T-helper 2 cell treated with Interferon-gamma antibody and Interleukin-4, amounts not matched to agents 5 μg/mL and 100 μg/mL, for 36 hours (primary cell): ENCODE measurements at places on chromosomes 12 and 14.

DNA sequence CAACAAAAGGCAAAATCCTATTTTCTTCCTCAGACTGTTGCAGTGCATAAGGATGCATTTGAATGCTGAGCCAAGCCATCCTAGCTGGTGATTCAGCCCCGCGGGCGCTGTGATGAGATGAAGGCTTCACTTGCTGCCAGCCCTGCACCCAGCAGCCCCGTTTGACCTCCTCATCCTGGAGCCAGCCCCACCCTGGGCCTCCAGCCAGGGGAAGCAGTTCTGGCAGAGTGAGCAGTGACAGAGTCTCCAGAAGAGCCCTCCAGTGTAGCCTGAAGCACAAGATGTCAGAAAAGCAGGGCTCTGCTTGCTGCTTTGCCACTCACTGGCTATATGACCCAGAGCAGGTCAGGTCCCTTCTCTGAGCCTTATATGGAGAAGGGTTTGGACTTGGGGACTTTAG lies 96.2 kb upstream of the HSPB8 start:
- no peaks in the 10 kb centered on the region for H3K4me1 ChIP-seq
- no peaks in the 10 kb centered on the region for H3K27me3 ChIP-seq
- no peak overlapping the region for H3K27ac ChIP-seq
- H3K36me3 ChIP-seq, result no peaks in the 10 kb centered on the region

DNA sequence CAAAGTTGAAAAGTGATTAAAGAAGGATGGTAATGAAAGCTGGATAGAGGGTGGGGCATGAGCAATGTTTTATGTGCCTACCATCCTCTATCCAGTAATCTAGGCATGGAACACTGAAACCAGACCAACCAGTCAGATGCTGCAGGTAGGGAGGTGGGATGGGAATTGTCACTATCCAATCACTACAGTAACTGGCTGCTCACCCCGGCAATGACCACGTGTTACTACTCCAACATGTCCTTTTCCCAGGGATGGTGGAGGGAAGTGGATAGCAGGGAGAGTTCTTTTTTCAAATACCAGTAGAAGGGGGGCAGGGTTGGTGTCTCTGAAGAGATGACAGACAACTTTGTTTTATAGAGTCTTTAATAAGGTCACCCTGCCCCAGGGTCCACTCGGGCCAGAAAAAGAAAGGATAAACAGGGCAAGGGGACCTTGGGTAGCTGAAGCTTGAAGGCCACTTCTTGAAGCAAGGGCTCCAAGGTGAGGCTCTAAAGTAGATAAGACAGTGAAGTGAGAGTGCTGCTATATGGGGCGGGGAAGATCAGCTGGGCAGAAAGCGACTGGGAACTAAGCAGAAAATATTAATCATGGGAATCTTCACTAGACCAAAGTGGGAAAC lies 14.7 kb upstream of the CDH24 start:
- DNase-seq, result no peak
- H3K4me1 ChIP-seq, result peaks cover 30% of the 10 kb centered on the region
- H3K27ac ChIP-seq, result peak overlapping the region; percentile 89

DNA sequence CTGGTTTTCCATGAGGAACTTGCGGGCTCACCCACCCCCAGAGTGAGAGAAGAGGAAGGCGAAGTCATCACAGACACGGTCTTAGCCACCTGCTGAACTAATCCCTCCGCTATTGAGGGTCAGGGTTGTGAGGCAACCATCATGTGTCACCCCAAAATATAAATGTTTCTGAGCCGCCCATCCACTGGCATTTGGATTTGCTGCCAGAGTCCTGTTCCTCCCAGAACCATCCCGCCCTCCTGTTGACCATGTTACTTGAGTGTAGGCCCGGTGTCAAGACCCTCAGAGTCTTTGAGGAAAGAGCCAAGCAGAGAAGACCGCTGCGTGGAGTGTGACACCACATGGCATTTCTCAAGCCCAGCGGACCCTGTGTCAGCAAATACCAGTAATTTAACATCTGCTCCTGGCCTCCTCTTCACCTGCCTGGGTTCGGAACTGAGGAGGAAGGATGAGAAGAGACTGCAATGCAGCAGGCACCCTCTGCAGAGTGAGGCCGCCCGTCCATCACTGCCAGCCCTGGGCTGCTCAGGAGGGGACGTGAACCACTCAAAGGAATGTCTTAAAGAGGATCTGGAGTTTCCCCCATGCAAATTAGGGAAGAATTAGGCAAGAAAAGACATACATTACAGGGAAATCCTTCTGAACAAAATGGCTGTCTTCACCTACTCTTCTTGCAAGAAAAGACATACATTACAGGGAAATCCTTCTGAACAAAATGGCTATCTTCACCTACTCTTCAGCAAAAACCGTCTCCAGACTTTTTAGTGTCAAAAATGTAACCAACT lies 100.4 kb downstream of the FBXL14 start:
- H3K27me3 ChIP-seq, result no peaks in the 10 kb centered on the region
- H3K4me3 ChIP-seq, result no peak overlapping the region
- no peak overlapping the region for H3K27ac ChIP-seq
- H3K36me3 ChIP-seq, result peaks cover 8% of the 10 kb centered on the region
- no peak for DNase-seq

DNA sequence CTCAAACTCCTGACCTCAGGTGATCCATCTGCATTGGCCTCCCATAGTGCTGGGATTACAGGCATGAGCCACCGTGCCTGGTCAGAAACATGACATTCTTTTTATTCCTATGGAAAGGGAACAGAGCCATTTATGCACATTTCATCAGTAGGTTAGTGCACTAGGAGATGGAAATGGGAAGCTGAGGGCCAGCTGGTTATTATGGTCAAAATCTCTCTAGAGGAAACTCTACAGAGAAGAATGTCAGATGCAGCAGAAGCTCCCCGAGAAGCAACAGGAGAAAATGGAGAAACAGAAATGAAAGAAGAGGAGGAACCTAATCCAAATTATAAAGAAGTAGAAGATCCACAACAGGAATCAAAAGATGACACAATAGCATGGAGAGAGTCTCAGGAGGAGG lies 2.7 kb downstream of the CFAP251 start:
- H3K4me1 ChIP-seq, result peaks cover 19% of the 10 kb centered on the region
- DNase-seq, result no peak
- peaks cover 14% of the 10 kb centered on the region for H3K36me3 ChIP-seq
- no peaks in the 10 kb centered on the region for H3K27me3 ChIP-seq
- H3K27ac ChIP-seq, result no peak overlapping the region
- H3K4me3 ChIP-seq, result no peak overlapping the region

GRCh38 chr14:26525085-26525484 lies 72.7 kb downstream of the NOVA1 start:
- no peak for DNase-seq
- no peak overlapping the region for H3K27ac ChIP-seq
- no peaks in the 10 kb centered on the region for H3K36me3 ChIP-seq
- H3K4me1 ChIP-seq, result no peaks in the 10 kb centered on the region
- no peaks in the 10 kb centered on the region for H3K27me3 ChIP-seq

DNA sequence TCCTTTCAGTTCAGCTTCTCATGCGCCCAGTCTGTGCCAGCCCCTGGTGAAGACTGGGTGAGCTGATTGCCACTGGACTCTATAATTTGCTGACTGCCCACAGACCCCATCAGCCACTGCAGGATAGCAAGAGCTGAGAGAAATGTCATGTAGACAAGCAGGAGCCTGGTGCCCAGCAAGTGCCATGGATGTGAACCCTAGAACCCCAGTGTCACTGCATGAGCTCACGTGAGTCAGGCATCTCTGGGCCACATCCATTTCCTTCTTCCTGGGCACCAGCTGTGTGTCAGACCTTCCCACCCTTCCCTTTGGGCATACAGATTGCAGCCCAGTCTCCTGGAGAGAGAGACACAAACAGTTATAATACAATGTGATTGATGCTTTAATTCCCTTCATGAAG lies 73.8 kb downstream of the NTF3 start:
- no peaks in the 10 kb centered on the region for H3K36me3 ChIP-seq
- DNase-seq, result no peak
- no peak overlapping the region for H3K27ac ChIP-seq
- no peaks in the 10 kb centered on the region for H3K27me3 ChIP-seq
- H3K4me3 ChIP-seq, result no peak overlapping the region

DNA sequence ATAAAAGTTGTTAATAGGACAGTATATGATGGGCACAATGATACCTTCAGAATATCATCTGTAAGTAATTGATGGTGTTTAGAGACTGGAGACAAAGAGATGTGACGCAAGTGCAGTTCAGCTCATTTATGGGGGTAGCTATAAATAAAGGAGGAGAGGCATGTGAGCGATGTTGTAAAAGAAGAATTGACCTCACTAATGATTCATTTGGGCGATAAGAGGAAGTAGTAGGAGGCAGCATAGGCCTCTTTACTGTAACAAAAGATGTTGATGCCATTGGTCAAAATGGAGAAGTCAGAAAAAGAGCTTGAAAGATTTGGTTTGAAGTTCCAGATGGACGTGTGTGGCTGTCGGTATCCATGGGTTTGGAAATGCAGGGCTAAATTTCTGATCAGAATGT lies 70.0 kb downstream of the FLRT2 start:
- no peaks in the 10 kb centered on the region for H3K27me3 ChIP-seq
- no peak overlapping the region for H3K4me3 ChIP-seq
- no peak for DNase-seq
- H3K27ac ChIP-seq, result no peak overlapping the region

- no peak overlapping the region for H3K27ac ChIP-seq
- H3K4me3 ChIP-seq, result no peak overlapping the region
- H3K36me3 ChIP-seq, result no peaks in the 10 kb centered on the region
- peaks cover 5% of the 10 kb centered on the region for H3K4me1 ChIP-seq
- no peak for DNase-seq
- peaks cover 3% of the 10 kb centered on the region for H3K27me3 ChIP-seq
Measured at GRCh38 chr14:99075061-99075460, 196.9 kb downstream of the BCL11B start.

DNA sequence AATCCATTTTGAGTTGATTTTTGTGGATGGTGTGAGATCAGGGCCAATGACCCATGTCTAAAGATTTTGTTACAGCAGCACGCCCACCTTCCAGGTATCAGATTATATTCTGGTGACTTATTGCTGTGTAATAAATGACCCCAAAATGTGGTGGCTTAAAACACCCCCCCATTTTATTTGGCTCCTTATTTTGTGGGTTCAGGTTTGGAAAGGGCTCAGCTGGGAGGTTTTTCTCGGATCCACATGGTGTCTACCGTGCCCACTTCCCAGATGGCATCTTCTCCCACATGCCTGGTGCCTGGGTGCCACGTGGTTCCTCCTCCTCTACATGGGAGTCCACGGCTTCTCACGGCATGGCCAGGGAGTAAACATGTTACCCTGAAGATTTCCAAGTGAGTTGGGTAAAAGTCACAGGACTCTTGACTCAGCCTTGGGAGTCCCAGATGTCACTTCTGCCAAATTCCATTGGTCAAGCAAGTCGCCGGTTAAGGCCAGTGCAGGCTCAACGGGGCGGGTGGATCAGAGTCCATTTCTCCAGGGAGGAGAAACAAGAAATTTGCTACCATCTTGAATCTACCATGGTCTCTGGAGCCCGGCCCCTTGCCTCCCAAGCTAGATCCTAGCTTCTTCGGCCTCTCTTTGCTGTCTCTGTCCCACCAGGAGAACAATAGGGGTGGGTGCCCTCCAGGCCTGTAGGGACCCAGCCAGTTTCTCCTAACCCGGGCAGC lies 214.3 kb downstream of the KIF26A start:
- no peaks in the 10 kb centered on the region for H3K36me3 ChIP-seq
- H3K4me1 ChIP-seq, result no peaks in the 10 kb centered on the region
- H3K4me3 ChIP-seq, result no peak overlapping the region
- no peak for DNase-seq

DNA sequence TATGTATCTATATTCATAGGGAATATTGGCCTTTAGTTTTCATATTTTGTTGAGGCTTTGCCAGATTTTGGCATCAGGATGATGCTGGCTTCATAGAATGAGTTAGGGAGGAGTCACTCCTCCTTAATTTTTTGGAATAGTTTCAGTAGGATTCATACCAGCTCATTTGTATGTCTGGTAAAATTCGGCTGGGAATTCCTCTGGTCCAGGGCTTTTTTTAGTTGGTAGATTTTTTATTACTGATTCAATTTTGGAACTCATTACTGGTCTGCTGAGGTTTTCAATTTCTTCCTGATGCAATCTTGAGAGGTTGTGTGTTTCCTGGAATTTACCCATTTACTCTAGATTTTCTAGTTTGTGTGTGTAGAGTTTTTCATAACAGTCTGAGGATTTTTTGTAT lies 175.2 kb downstream of the EPS8 start:
- H3K27me3 ChIP-seq, result peaks cover 4% of the 10 kb centered on the region
- no peaks in the 10 kb centered on the region for H3K36me3 ChIP-seq
- no peak overlapping the region for H3K4me3 ChIP-seq
- no peaks in the 10 kb centered on the region for H3K4me1 ChIP-seq

DNA sequence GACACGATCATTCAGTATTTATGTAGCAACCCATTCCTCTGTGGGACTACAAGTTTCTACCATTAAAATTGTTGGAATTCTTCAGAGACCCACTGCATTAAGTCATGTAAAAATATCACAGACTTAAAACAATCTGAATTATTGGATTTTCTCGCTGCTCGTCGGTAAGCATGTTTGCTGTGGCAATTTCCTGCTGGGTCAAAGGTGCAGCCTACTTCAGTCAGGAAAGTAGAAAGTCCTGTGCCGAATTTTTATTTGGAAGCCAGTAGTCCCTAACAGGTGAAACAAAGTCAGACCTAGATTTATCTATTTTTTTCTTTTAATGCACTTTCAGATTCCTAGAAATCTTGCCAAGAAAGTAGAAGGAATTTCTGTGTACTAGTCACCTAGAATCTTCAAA lies 110.4 kb upstream of the MYL2 start:
- peaks cover 58% of the 10 kb centered on the region for H3K27me3 ChIP-seq
- H3K36me3 ChIP-seq, result no peaks in the 10 kb centered on the region
- peaks cover 3% of the 10 kb centered on the region for H3K4me1 ChIP-seq
- DNase-seq, result no peak
- no peak overlapping the region for H3K4me3 ChIP-seq
- H3K27ac ChIP-seq, result no peak overlapping the region

DNA sequence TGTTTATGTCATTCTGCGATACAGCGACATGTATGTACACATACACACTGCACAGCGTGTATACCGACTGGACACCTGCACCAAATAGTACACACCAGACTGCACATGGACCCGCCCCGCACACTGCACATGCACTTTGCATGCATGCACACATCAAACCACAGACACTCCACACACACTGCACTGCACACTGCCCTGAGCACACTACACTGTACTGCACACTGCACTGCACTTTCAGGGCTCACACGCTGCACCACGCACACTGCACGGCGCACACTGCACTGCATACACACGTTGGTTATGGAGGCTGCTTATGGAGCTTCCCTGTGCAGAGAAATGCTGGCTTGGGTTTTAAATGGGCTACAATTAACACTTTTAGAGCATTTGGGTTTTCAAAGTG lies 1.6 kb downstream of the PAPLN start:
- no peak overlapping the region for H3K4me3 ChIP-seq
- H3K4me1 ChIP-seq, result peaks cover 14% of the 10 kb centered on the region
- no peak overlapping the region for H3K27ac ChIP-seq

- H3K4me1 ChIP-seq, result peaks cover 12% of the 10 kb centered on the region
- H3K27me3 ChIP-seq, result peaks cover 3% of the 10 kb centered on the region
Measured at GRCh38 chr12:1808798-1809480, 11.4 kb upstream of the LRTM2 start.

GRCh38 chr12:74259199-74259598 lies 278.4 kb upstream of the ATXN7L3B start:
- H3K27me3 ChIP-seq, result no peaks in the 10 kb centered on the region
- no peak overlapping the region for H3K4me3 ChIP-seq
- H3K27ac ChIP-seq, result no peak overlapping the region
- DNase-seq, result no peak
